ENCODE measurements at places on chromosomes 4 and X.

DNA sequence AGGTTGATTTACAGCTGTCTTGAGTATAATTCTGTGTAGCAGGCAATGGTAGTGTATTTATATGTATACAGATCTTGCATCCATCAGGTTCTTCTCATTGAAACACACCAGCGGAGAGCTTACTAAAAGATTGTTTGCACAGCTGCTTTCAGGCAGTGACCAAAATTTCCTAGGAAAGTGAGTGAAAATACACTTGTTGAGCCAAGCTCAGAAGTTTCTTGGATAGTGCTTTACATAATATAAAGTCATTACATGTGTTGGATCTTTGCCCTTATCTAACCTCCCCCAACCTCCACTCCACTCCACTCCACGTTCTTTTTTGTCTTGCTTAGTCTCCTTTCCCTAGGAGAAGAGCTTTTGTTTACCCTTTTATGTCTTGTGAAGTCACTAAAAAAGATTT is 34.1 kb downstream of the CNKSR2 start:
- DNase-seq: no peak

DNA sequence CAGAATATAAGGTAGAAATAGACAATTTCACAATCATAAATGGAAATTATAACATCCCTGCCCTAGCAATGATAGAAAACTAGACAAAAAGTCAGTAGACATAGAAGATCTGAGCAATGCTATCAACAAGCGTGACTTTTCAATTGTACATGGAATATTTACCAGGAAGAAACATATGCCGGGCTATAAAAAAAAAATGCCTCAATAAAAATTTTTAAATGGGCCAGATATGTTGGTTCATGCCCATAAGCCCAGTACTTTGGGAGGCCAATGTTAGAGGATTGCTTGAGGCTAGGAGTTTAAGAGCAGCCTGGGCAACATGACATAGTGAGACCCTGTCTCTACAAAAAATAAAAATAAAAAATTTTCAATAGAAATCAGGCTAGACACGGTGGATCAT is 5.3 kb upstream of the MTNR1A start:
- DNase-seq: no peak

DNA sequence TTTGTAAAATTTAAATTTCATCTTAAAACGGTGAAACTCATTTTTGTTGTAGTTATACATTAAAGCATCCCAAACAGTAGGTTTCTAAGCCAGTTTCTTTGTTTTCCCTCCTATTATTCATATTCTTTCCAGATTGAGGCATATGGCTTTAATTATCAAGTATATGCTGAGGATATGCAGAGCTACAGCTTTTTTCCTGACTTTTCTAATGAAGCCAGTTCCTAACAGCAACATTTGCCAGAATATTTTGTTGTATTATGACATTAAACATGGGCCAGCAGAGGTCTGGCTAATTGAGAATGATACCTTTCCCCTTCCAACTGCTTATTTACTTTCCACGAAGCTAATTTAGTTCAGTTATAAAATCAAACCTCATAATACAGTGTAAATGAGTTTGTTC is 75.3 kb downstream of the SLIT2 start:
- DNase-seq: no peak

GRCh38 chrX:30589146-30589888 is 11.8 kb upstream of the TASL start:
- DNase-seq: no peak

- DNase-seq: no peak
Observed at GRCh38 chr4:81724925-81725329, 253.2 kb upstream of the RASGEF1B start.

DNA sequence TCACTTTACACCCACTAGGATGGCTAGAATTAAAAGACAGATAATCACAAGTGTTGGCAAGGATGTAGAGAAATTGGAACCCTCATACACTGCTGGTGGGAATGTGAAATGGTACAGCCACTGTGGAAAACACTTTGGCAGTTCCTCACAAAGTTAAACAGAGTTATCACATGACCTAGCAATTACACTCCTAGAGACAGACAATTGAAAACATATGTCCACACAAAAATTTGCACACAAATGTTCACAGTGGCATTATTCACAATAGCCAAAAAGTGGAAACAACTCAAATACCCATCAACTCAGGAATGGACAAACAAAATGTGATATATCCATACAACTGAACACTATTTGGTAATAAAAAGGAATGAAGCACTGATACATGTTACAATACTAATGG is 5.7 kb downstream of the ZNF280C start:
- DNase-seq: no peak

- DNase-seq: no peak
Observed at GRCh38 chr4:153223930-153224329, 19.7 kb downstream of the TRIM2 start.

DNA sequence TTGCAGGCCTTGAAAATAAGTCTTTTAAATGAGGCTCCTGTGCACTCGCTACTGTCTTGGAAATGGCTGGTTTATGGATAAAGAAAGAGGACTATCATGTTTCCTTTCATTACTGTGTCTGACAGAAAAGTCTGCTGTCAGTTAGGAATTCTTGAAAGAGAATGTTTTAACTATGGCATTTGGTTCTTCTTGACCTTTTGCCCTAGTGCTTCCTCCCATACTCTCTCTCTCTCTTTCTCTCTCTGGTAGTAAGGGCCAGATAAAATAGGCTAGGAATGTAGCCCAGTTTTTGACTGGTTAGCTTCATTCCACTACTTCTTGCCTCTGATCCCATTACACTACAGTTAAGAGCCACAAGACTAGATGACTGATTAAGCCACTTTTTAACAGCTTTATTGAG is 29.8 kb downstream of the YY2 start:
- DNase-seq: peak; percentile 29

- DNase-seq: peak; percentile 72
Observed at GRCh38 chr4:177177541-177178081, 132.1 kb upstream of the NEIL3 start.

GRCh38 chr4:136863756-136864155 is 668.5 kb downstream of the PCDH18 start:
- DNase-seq: no peak

- peak; percentile 31 for DNase-seq
Observed at GRCh38 chr4:152628128-152628527, 51.7 kb downstream of the TMEM154 start.

- no peak for DNase-seq
Observed at GRCh38 chr4:38084877-38085711, 124.9 kb downstream of the PTTG2 start.

DNA sequence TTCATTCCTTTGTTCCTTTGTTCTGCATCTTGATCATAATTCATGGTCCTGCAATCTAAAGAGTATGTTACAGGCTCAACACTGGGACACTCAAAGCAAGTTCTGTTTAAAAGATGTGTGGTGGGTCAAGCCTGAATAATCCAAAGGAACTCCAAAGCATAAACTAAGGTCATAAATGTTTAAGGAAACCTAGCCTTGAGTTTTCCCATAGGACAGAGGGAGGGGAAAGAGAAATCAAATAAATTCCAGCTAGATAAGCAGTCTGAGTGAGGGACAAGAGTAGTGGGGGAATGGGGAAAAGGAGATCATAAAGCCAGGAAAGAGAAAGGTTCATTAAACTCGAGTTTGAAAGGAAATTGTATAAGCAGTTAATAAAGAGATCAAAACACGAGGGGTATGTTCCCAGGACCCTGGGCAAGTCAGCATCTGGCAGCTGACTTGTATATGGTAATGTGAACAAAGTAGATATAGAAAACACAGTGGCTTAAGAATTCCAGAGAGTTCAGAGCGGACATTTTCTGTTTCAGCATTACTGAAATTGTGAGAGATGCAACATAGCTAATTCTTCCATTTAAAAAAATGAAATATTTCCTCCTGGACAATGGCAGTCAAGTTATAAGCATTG is 125.8 kb upstream of the EDNRA start:
- DNase-seq: no peak

- DNase-seq: peak; percentile 72
Observed at GRCh38 chr4:126777649-126778048, 855.1 kb upstream of the INTU start.

DNA sequence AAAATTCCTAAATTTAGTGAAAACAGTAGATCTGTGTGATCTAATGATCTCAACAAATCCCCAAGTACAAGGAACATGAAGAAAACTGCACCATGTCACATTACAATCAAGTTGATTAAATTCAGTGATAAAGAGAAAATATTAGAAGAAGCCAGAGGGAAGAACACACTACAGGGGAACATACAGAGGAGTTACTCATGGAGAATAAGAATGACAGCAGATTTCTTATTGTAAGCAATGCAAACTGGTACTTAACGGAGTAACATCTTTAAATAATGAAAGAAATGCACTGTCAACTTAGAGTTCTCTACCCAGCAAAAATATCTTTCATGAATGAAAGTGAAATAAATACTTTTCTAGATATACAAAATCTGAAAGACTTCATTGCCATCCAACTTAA is 21.1 kb downstream of the TLL1 start:
- no peak for DNase-seq

GRCh38 chrX:102934624-102935023 is 2.4 kb upstream of the RAB40AL start:
- DNase-seq: no peak

DNA sequence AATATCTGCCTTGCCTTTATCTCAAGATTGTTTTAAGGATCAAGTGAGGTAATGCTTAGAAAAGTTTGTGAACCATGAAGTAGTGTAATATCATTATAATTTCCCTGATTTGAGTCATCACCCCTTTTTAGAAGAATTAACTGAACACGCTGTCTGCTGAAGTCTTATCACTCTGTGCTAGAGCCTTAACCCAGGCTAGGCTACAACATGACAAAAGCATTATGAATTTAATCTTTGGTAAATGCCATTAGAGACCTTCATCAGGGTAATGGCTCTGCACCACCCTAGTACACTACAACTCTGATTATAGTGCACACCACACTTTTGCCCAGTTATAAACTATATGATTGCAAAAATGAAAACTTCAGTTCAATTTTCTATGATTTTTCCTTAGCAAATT is 118.3 kb downstream of the ADGRL3 start:
- no peak for DNase-seq

GRCh38 chr4:128550060-128550459 is 259.4 kb upstream of the JADE1 start:
- no peak for DNase-seq

DNA sequence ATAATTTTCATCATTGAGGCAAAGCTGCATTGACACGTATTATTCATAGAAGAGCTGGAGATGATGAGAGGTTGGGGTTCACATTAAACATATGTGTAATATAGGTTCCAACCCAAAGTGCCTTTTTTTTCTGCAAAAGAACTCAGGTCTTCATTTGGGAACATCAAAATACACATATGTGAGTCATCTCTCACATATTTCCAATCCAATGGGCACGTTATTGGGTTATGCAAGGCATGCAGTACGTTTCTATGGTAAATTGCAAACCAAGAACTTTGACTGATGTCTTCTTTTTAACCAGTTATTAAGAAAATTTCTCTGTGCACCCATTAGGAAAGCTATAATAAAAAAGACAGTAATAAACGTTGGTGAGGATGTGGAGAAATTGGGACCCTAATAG is 150.3 kb upstream of the FAM9B start:
- DNase-seq: no peak

DNA sequence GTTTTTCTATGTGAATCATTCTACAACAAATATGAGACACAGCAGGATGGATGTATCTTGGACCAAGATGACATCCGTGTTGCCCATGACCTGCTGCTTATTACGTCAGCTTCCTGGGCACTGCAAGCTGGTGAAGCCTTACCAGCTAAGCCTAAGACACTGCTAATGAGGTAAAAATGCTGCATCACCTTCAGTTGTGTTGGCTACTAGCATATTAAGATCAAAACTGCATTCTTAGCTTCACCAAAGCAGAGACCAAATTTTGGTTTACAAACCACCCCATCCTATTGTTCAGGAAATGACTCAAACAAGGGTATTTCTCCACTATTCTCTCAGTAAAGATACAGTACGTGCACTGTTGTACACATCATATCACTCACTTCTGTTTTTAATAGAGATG is 50.3 kb downstream of the MAML3 start:
- DNase-seq: peak; percentile 10

DNA sequence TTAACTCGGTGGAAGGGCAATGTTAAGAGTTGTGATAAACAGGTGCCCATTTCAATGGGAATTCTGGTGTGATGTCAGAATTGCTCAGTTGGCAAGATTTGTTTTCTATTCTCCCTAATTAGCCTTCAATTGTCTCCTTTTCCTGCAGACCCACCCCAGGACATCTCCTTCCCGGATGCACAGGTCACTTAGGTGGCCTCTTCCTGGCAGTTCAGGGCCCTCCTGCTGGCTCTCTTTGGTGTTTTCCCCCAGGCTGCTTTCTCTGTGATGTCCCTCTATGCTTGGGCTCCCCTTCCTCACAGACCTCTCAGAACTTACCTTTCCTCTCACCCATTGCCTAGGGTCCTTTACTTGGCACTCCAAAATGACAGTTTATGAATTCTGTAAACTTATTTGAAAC is 126.3 kb downstream of the GPAT3 start:
- DNase-seq: no peak

- DNase-seq: no peak
Observed at GRCh38 chr4:62627671-62628070, 1427.5 kb downstream of the ADGRL3 start.

- DNase-seq: no peak
Observed at GRCh38 chr4:152221816-152222516, 313.9 kb downstream of the FBXW7 start.

- DNase-seq: peak; percentile 21
Observed at GRCh38 chr4:138510053-138510452, 267.9 kb upstream of the SLC7A11 start.

DNA sequence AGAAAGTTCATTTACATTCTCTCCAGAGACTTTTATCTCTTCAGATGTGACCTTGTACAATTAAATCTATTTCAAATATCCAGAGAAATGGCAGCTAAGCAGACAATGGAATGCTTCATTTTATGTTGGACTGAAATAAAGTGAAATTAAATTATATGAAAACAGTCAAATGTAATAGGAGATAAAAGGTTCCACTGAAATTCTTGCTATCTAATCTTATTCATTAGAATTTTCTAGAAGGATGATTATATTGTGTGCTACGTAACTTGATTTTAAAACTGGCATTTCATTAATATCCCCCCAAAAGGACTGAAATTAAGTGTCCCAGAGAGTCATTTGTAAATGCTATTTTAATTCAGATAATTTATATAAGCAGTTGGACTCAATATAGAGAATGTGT is 646.9 kb upstream of the GALNT7 start:
- no peak for DNase-seq

DNA sequence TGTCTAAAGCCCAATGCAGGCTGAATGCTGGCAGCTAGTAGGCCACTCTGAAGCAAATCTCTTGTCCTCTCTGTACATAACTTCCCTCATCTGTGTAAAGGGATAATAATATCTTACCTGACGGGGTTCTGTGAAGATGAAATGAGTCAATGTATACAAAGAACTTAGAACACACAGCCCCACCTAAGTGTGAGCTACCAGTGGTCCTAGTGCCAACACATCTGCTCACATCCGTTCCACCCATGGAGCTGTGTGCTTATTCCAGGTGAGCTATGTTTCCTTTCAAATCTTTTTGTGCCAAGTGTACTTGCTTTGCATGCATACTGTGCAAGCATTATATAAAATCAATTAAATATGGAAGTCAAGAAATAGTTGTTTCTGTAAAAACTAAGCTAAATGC is 116.4 kb downstream of the TSPAN5 start:
- DNase-seq: no peak

- DNase-seq: no peak
Observed at GRCh38 chr4:127777487-127777886, 4.6 kb upstream of the HSPA4L start.

All from GM04503 (cell line).